ENCODE measurements at places on chromosomes 5 and 9.

- DNase-seq: no peak
These were observed 13.3 kb upstream of the GNG10 start for GRCh38 chr9:111648066-111648465.

GRCh38 chr5:124655921-124656511 is 90.4 kb downstream of the ZNF608 start:
- DNase-seq: no peak

DNA sequence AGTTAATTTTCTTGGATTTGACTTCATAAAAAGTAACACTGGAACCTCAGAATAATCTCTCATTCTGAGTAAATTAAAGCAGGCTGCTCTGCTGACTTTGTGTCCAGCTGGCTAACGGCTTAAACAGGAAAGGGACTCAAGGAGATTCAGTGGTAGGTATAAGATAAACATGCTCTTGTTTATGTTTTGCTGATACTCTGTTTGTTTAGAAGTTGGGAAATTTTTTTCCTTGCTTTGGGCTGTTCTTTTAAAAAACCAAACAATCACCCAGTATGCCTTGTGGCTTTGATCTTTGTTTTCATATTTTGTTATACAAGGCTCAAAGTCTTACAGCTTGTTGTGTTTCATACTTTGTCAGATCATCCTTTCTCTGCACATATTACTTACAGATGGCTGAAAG is 237.6 kb upstream of the RIOK2 start:
- no peak for DNase-seq

DNA sequence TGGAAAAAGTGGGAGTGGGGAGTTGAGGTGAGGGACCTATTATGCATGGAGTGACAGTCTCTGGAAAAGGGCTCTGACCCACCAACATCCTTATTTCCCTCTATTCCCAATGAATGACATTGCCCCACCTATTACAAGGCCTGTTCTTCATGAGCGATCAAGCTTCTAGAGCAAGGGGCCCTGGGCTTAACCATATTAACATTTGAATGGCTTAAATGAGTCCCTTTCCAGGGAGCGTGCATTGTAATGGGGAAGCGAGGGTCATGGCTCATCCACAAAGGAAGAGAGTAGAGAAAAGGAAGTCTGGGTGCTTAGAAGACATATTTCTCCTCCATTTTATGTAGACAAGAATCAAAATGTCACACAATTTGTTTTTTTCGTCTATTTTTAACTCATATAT is 255.5 kb downstream of the CAAP1 start:
- DNase-seq: no peak

DNA sequence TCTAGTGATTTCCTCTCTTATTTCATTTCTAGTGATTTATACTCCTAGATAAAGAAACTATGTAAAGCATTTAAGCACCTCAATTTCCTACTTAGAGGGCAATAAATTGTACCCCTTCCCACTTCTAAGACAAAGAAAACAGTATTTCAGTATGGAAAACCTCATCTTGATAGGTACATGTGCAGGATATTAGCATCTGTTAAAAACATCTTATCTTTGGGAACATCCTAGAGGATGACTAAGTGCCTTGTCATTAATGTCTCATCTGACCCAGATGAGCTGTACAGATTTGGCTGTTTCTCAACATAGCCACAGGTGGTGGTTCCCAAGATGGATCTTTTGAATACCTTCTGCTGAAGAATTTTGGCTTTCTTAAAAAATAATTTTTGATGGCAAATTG is 5.7 kb downstream of the MEGF10 start:
- no peak for DNase-seq

GRCh38 chr5:36651761-36652685 is 45.6 kb downstream of the SLC1A3 start:
- DNase-seq: no peak

- no peak for DNase-seq
These were observed 416.5 kb downstream of the MLLT3 start for GRCh38 chr9:20205821-20206220.

- DNase-seq: no peak
These were observed 2.9 kb downstream of the KCNV2 start for GRCh38 chr9:2720179-2720654.

DNA sequence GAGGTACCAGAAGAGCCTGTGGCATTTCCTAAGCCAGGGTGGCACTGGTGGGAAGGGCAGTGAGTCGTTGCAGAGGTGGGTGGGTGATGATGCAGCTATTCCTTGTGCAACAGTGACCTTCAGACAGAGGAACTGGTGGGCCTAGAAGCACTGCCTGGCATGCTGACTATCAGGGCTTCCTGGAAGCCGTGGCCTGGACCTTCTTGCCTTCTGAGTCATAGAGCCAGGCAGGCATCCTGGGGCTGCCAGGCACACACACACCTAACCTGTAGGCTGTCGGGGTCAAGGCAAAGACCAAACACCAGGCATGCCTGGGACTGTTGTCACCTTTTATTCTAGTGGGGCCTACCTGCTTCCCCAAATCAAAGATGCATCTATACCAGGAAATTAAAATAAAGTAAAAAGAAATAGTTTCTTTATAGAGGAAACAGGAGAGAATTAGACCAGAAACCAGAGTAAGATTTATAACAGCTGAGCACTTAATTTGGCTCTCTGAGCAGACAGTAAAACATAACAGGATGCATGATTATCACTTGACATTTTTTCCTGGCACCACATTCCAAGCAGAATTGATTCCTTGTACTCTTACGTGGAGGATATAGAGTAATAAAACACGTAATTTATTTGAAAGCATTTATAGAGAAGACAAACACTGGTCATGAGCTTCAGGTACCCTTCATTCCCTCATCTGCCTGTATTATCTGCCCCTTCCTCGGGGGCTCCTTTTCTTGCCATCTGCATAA is 25.1 kb downstream of the NANS start:
- no peak for DNase-seq

DNA sequence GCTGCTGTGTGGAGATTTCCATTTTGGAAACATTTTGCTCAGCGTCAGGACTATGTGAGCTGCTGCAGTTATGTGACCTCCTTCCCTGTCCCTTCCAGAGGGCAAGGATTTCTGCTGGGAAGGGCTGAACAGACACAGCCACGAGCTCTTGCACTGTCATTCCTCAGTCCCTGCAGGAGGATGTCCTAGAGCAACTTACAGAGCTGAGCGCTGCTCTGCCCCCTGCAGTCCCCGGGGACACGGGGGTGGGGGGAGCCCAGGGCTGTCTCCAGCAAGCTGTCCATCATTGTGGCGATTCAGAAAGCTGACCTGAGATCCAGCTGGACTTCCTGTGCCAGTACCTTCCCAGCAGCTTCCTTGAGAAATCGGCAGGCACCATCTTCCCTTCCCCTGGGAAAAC is 28.0 kb upstream of the MAP1B start:
- DNase-seq: peak; percentile 18

DNA sequence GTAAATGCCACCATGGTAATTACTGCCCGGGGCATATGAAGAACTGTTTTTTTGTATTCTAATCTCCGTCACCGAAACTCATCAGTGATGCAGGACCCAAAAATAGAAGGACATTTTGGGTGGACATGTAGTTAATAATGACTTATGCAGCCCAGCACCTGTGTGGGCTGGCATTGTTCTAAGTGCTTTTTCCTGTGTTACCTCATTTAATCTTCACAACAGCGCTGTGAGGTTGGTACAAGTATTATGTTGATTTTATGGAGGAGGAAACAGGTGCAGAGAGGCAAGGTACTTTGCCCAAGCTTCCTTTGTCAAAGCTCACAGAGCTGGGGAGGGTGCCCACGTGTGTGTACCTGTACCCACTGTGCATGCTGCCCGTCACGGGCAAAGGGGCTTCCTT is 58.4 kb downstream of the DAPK1 start:
- no peak for DNase-seq

DNA sequence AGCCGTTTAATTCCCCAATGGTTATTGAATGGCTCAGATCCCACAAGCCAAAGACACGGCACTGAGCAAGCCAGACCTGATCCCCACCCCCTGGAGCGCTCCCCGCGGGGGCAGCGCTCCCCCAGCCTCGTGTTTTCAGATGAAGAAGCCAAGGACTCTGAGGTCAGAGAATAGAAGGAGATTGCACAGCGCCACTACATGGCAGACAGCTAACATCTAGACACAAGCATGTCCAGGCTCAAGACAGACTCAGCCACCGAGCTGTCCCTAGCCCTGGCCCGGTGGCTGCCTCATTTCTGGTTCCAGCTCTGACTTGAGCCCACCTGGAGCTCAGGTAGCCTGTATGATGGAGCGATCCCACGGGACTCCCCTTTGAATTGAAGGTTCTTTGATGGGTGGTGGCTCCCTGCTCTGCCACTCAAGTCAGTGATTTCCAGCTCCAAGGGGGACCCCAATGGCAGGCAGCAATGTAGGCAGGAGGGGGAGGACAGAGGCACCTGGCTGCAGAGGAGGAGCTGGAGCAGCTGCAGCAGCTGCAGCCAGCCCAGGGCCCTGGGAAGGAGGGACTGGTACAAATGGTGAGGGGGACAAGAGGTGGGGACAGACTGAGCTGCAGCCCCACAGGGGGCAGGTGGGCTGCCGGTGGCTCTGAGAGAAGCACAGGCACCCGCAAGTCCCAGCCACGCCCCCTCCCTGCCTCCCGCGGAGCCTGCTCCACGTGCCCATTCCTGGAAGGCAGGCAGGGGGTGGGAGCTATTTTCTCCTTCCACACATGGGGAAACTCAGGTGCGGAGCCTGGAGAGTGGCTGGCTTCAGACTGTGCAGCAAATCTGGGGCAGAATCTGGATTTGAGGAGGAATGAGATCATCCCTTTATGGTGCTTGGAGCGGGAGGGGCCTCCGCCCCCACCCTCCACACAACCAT is 40.2 kb downstream of the NTNG2 start:
- no peak for DNase-seq

DNA sequence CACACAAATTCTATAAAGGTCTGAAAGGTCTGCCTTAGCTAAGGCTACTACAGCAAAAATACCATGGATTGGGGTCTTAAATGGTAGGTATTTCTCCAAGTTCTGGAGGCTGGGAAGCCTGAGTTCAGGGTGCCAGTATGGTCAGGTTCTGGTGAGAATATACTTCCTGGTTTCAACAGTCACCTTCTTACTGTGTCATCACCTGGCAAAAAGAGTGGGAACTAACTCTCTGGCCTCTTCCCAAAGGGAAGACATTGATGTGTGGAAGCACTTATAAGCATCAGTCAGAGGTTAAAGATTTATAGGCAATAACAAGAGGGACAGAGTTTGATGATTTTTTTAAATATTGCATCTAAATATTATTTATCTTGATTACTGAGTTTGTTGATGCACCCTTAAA is 53.0 kb downstream of the ZNF622 start:
- no peak for DNase-seq

GRCh38 chr5:179542170-179542569 is 8.2 kb upstream of the RUFY1 start:
- no peak for DNase-seq

DNA sequence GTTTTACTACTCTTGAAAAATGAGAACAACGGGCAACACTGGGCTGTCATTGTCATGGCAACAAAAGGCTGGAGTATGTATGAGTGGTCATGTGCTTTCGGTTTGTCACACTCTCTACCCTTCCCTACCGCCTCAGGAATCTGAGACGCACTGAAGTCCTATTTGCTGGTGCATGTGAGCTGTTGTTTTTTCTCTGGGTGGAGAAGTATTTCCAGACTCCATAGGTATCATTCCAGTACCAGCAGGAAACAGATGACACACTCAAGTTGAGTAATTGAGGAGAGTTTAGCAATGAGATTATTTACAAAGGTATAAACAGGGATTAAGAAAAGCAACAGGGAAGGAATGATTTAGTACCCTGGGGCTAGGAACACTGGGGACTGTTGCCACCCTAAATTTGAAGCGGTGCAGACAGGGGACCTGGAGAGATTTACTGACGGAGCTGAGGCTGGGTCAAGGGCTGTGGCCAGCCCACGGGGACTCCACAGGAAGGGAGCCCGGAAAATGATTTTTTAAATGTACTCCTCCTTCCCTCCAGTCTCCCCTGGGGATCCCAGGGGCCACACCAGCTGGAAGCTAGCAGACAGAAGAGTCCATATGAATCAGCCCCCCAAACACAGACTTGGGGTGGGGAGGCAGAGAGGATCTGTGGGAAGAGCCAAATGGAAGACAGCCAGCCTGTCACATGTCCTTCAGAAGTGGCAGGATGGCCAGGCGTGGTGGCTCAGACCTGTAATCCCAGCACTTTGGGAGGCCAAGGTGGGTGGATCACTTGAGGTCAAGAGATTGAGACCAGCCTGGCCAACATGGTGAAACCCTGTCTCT is 13.2 kb upstream of the ZBTB43 start:
- DNase-seq: no peak

- DNase-seq: no peak
These were observed 100.2 kb downstream of the BRINP1 start for GRCh38 chr9:119268985-119269384.

- no peak for DNase-seq
These were observed 71.6 kb upstream of the PCA3 start for GRCh38 chr9:76692458-76693129.

DNA sequence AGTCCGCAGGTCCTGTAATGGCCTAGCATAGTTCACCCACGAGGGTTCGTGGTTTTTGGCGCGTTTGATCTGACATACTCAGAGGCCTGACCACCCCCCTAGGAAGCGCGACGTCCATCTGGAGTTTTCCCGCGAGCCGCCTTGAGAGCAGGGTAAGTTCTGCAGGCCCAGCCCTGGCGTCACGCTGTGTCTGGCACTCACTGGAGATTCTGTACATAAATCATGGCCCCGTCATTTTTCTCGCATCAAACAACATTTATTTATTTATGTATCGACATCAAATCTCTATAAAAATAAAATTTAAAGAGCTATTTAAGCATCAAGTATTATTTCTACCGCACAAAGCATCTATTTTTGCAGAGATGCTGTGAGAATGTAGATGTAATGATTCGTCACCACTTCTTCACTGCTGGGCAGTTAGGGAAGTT is 437 bp upstream of the TRIM41 start:
- DNase-seq: no peak

DNA sequence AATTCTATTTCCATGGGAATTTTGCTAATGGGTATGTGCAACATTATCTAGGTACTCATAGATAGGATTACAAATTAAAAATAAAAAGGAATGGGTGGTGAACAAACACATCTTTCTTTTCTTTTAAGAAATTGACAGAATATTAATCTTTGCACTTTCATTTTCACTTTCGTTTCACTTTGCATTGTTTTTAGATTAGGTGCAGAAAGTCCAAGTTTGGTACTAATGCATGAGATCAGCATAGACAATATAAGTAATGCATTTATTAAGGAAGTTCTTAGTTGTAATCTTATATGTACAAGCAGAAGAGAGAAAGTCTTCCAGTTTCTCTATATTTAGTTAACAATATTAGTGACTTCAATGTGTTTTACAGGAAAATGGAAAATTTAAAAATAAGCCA is 196.5 kb downstream of the COMMD10 start:
- DNase-seq: no peak

DNA sequence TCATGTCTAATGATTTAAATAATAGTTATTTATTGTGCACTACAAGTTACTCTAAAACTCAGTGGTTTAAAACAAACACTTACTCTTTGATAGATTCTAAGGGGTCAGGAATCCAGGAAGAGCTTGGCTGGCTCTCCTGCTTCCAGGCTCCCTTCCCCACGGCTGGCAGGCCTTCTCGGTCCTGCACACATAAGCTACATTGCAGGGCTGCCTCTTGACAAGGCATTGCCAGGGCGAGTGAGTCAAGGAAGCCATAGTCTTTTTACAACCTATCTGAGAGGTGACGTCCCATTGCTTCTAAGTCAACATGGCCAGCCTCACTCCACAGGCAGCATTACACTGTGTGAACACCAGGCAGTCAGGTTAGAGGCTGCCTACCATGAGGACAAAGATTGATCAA is 119.8 kb downstream of the AUH start:
- DNase-seq: no peak
